ENCODE measurements at places on chromosomes 11 and 22.

GRCh38 chr11:85347291-85347690 lies 279.9 kb downstream of the DLG2 start:
- no peak for DNase-seq

- DNase-seq = peak; percentile 68
Measured at GRCh38 chr22:28883917-28884746, 760 bp downstream of the ZNRF3 start.

DNA sequence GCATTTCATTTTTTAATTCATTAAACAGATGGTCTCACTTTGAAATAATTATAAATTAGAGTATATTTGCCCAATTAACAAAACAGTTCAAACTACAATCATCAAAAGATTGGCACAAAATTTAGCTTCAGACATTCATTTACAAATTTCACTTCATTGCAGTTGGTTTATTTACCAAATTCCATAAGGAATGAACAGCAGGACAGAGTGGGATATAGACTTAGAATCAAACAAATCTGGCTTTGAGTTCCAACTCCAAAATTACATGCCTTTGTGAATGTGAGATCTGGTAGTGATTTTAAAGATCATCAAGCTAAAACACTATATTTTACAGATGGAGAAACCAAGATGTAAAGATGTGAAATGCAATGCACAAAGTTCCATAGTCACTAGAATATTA lies 310.7 kb upstream of the CNTN5 start:
- DNase-seq = no peak

GRCh38 chr11:60899046-60899936 lies 7.1 kb downstream of the PRPF19 start:
- peak; percentile 83 for DNase-seq

- DNase-seq = no peak
Measured at GRCh38 chr22:37509059-37509860, 10.0 kb downstream of the CARD10 start.
